Muscle of leg (tissue), 16 donors: ENCODE measurements at places on chromosomes 16 and 17. TPM values are rescaled to one million over a fixed set of nuclear protein-coding genes. Genes with fewer than 3 reads are reported as not detected.

PARD6A gene
- total RNA-seq: 1.3 TPM

GRCh38 chr17:65278820-65279184 is 141.6 kb downstream of the RGS9 start:
- no peak overlapping the region for H3K4me3 ChIP-seq
- H3K27ac ChIP-seq: no peak overlapping the region
- no peaks in the 10 kb centered on the region for H3K36me3 ChIP-seq
- DNase-seq: no peak

DNA sequence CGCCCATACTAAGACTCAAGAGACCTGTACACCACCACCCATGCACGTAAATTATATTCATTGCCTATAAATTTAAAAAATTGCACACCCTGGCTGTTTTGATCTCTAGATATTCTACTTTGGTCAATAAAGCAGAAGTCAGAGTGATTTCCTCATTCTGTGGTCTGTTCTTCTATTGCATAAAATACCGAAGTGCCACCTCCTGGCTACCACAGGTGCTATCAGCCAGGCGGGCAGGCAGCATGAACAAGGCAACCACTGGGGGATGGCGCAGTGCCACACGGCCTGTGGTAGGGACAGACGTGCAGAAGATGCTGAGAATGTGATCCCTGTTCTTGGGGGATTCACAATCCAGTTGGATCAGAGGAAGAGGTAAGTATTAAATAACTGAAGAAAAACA is 122.3 kb downstream of the CDK5R1 start:
- H3K4me1 ChIP-seq: no peaks in the 10 kb centered on the region
- H3K27ac ChIP-seq: no peak overlapping the region
- H3K36me3 ChIP-seq: no peaks in the 10 kb centered on the region
- no peak overlapping the region for H3K4me3 ChIP-seq
- H3K27me3 ChIP-seq: no peaks in the 10 kb centered on the region

GRCh38 chr16:20910781-20911321 is 10.3 kb downstream of the LYRM1 start:
- DNase-seq: peak; percentile 87
- peak overlapping the region; percentile 66 for H3K27ac ChIP-seq
- H3K36me3 ChIP-seq: no peaks in the 10 kb centered on the region
- no peak overlapping the region for H3K4me3 ChIP-seq
- peaks cover 16% of the 10 kb centered on the region for H3K4me1 ChIP-seq

- no peak for DNase-seq
- H3K27me3 ChIP-seq: no peaks in the 10 kb centered on the region
- H3K36me3 ChIP-seq: no peaks in the 10 kb centered on the region
- H3K4me1 ChIP-seq: no peaks in the 10 kb centered on the region
- H3K4me3 ChIP-seq: no peak overlapping the region
- no peak overlapping the region for H3K27ac ChIP-seq
Observed at GRCh38 chr17:13749891-13750235, 148.1 kb upstream of the HS3ST3A1 start.
